ENCODE measurements at places on chromosomes 11 and 22.

DNA sequence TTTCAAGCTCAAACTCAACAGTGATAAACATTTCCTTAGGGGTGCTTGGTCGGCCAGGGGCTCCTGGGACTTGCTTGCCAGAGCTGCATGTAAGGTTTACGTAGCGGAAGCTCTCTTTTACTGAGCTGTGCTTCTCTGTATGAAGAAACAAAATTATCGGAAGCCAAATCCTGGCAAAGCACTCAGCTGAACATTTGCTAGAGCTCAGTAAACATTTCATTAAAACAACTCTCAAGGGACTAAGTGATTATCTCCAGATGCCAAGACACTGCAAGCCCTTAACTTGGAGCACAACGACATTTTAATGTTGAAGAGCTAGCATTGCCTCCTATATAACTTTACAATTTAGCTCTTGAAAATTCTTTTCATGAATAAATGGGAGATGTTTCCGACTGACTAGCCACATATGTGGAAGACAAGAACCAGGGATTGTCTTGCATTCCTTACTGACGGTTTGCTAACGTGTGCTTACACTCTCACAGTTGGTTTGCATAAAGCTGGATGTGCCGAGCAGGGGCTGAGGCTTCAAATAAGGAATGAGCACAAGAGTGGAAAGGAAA is 43.4 kb downstream of the SCUBE2 start:
- no peak for DNase-seq

DNA sequence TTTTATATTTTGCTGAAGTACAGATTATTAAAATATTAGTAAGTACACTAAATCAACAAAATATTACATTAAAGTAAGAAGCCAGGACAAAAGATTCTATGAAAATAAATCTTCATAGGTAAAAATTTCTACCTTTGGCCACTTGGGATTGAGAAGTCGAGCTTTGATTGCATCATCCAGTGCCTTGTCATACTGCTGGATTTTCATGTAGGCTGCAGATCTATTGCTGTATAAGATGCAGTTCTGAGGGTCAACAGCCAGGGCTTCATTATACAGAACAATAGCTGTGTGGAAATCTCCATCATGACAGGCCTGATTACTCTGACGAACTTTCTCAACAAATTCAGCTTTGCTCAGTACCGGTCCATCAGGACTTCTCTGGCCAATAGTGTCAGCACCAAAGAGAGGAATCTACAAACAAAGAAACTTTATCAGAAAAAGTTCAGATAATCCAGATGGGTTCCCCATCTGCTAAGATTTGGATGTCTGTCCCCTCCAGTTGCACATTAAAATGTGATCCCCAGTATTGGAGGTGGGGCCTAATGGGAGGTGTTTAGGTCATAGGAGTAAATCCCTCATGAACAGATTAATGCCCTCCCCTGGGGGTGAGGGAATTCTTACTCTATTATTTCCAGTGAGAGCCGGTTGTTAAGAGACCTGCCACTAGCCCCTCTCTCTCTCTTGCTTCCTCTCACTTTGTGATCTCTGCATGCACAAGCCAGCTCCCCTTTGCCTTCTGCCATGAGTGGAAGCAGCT is 50.0 kb downstream of the TTC28 start:
- DNase-seq: no peak

- DNase-seq: no peak
Measured at GRCh38 chr11:36037031-36037430, 93.2 kb downstream of the LDLRAD3 start.

DNA sequence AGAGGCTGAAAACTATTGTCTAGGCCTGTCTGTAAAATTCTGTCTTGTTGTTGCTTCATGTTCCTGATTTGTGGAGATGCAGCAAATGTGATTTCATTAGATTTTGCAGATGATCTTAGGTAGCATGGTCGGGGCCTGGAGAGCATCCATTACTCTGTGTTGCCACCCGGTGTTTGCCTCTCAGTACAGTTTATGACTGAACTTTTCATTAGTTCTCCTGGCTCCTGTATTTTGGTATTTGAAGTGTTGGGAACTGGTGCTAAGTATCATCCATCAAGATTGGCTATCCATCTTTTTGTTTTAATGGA is 7.7 kb downstream of the YWHAH start:
- DNase-seq: no peak

GRCh38 chr11:78690352-78690987 is 115.8 kb upstream of the NARS2 start:
- no peak for DNase-seq

- peak; percentile 52 for DNase-seq
Measured at GRCh38 chr22:46432164-46433068, 96.9 kb downstream of the TRMU start.

DNA sequence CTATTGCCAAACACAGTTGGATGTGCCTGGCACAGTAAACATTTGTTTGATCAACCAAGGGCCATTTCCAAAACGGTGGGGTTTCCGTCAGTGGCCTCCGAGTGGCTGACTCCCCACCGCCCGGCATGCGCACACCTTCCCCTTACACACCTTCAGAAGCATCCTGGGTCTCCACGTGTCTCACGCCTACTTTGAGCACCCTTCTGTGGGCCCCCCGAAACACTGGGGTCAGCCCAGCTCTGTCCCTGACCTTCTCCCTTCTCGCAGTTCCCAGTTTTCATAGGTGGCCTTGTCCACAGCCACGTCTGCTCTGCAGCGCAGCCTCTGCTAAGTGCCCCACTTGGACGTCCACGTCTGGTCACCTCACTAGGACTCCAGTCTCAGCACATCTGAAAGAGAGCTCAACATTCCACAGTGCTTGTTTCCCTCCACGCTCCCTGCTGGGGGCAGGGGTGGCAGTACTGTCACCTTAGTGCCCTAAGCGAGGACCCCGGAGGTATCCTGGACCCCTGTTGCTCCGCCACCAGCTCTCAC is 13.2 kb upstream of the SHANK2 start:
- DNase-seq: no peak

DNA sequence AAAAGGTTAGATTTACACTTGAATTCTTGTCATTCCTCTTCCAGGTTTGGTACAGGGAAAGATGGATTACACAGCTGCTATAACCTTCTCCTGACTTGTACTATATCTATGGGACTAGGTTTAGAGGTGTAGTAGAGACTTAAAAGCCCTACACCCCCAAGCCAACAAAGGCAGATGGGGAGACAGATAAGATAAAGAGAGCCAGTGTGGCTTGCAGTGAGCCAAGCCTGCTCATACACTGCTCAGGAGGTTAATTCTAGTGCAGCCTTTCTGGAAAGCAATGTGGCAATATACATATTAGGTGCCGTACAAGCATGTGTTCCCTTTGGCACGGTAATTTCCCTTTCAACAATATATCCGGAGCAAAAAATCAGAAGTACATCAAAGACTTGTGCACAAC is 10.8 kb downstream of the SIK3 start:
- peak; percentile 43 for DNase-seq

- no peak for DNase-seq
Measured at GRCh38 chr11:70532066-70532440, 133.7 kb downstream of the CTTN start.
